ENCODE measurements at places on chromosomes 2 and 18.

DNA sequence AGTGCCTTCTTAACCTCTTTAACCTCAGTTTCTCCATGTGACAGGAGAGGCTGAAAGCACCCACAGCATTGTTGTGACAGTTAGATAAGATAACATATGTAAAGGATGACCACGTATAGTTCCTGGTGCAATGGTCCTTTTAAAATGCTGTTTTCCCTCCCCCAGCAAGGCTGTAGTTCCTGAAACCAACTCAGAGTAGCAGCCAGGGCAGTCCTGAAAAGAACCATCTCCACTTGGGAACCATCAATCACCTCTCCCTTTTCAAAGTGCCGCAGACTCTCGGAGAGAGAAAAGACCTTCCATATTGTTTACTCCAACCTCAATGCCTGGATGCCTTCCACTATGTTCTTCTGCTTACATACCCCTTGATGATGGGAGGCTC lies 158.8 kb downstream of the DDX1 start:
- no peak for DNase-seq

DNA sequence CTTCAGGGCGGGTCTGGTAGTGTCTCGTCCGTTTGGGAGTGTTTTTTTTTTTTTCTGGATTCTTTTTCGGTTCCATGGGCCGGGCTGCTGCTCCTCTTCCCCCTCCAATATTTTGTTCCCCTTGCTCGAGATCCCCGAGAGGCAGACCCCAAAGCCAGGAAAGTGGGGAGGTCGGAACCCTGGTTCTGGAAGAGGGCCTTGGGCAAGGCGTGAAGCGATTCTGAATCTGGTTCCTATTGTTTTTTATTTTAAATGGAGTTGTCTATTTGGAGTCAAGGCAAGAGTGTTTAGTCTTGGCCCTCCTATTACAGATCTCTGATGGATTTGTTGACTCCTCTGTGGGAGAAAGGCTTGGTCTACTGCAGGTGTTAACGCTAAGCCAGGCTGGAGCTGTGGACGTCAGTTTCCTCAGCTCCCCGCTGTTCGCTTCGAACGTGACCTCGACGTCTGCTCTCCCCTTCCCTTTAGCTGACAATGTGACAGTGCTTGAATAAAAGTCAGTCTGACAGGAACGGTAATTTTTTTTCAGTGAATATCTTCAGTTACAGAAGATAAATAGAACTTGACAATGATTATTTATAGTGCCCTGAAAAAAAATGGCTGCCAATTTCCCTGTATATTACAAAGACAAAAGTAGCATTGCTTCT lies 683 bp upstream of the DNAJC27 start:
- peak; percentile 50 for DNase-seq

DNA sequence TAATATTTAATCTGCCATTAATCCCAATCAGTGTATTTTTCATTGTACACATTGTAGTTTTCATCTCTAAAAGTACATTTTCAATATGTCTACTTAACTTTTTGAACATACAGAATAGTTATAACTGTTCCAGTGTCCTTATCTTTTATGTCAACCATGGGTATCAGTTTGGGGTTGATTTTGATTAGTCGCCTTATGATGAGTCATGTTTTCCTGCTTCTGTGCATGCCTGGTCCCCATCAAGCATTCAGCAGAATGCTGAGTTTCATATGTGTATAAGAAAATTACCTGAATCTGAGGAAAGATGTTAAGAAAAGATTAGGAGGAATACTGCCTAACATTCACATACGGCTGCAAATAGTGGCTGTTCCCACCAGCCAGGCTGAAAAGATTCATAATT lies 17.7 kb downstream of the SPDYA start:
- no peak for DNase-seq

DNA sequence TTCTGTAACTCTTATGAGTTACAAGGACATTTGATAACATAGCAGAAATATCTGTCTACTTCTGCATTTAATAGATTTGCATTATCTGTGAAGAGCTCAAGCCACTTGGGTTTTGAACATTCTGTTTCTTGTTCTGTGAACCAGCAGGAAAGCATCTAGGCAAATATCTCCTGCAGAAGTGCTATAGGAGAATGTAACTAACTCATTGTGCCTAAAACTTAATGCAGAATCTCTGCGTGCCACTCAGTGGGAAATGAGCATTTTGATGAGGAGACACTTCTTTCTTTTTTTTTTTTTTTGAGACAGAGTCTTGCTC lies 63.5 kb downstream of the MYOM1 start:
- no peak for DNase-seq

GRCh38 chr2:122077771-122078170 lies 322.3 kb downstream of the TSN start:
- DNase-seq: no peak

- no peak for DNase-seq
Measured at GRCh38 chr18:28824183-28824574, 647.2 kb upstream of the CDH2 start.

DNA sequence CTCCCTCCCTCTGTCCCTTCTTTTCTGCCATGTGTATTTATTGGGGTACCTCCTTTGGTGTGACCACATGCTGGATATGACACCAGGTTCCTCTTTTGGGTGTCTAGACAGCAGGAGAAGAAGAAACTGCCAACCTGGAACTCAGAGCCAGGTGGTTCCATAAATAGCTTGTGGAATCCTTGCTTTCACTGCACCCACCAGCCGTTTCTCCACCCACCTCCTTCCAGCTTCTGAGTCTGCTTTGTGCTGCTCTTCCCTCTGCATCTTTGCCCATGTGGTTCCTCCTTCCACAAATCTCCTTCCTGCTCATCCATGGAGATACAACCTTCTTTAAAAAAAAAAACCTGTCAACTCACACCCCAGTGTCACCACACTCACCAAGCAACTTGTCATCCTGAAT lies 80.2 kb upstream of the SKOR2 start:
- DNase-seq: no peak

DNA sequence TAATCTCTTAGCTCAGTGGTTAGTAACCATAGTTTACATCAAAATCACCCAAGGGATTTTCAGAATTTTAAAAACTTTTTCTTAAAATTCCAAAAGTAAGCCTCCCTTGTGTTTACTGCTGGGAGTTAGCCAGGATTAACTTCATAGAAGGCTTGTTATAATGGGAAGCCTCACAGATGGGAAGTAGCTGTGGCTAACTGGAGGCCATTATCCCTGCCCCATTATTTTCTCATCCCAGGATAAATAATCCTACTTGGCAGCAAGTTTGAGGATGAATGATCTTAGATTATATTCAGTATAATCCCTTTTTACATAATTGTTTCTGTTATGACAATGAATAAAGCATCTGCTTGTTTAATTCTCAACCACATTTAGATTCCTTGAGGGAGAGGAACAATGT lies 25.5 kb downstream of the PLEK start:
- DNase-seq: no peak

- no peak for DNase-seq
Measured at GRCh38 chr2:118992740-118993391, 50.9 kb downstream of the MARCO start.

GRCh38 chr2:38394903-38395341 lies 17.8 kb upstream of the ATL2 start:
- DNase-seq: no peak

- DNase-seq: peak; percentile 74
Measured at GRCh38 chr2:164620873-164621763, at the start of gene GRB14. GRB14 (minus strand) TSS chr2:164621482; CDS start chr2:164621309, 173 bp downstream.

DNA sequence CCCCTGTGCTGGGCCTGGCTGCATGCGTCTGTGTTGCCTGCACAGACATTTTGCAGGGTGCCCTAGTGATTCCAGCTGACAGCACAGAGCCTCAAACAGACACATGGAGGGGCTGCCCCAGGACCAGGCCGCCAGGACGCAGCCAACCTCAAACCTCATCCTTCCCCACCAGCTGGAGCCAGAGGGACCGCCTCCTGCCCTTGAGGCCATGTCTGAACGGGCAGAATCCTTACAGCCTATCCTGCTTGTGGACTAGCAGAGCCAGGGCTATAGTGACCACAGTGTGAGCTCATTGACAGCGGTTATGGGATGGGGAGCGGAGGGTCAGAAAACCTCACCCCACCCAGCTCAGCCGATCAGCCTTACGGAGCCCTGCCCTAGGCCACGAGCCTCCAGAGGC lies 22.4 kb downstream of the ODC1 start:
- no peak for DNase-seq

DNA sequence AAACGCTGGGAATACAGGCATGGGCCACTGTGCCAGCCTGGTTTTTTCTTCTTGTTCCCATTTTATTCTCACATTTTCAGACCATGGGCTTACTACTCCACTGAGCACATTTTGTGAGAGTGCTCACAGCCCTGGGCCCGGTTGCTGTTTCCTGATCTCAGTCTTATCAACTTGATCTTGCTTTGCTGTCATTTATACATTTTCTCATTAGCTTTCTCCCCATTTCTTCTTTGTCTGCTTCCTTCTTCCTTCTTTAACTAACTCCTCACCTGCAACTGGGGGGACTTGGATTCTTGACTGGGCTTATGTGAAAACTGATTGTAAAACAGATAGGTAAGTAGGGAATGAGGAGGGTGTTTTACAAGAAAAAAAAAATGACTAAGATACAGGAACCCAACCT lies 117.3 kb downstream of the PLB1 start:
- no peak for DNase-seq

DNA sequence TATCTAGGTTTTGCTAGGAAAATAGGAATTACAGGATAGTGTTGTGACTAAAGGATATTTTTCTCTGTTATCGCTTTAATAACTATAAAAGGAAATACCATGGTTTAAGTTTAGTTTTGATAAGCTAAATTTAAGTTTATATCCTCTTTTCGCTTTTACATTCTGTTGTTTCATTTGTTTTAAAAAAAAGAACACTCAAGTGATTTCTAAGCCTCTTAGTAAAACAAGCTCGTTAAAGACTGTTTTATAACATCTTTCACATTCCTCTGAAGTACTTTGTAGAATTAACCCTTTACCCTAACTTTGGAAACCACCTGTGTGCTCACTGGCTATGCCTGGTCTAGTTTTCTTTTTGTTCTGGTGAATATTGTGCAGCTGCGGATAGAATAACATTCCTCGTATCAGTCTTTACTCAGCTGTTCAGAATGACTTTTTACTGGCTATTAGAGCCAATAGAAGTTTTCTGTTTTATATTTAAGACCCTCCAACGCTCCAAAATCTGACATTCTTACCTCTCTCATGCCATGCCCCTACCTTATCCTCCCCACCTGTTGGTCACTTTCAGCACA lies 183.1 kb downstream of the PTPRM start:
- DNase-seq: no peak

DNA sequence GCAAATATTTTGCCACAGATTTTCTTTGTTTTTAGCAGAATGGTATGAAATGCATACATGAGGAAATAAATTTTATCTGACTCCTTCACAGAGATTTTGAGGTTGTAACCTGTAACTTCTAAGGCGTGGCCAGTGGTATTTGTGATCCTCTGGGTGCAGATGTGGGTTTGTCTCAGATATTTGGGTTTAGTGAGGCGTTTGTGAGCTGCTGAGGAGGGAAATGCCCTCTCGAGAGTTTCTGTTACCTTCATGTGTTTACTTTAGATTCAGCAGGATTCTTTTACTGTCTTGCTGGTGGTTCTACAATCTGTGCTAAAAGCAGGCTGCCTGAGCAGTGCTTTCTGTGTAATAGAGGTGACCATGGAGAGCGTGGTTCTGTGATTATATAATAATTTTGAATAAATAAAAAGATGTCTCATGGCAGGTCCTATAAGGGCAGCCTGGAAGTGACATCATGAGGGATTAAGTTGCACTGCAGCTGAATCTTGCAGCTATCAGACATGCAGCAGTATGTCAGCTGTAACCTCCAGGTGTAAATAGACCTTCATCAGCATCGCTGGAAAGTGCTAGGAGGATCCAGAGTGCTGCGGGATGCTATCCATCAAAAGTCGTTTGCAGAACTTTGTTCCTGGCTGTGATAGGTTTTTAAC lies 34.1 kb downstream of the TANC1 start:
- DNase-seq: no peak

- peak; percentile 34 for DNase-seq
Measured at GRCh38 chr2:128643221-128644065, 324.8 kb upstream of the HS6ST1 start.

DNA sequence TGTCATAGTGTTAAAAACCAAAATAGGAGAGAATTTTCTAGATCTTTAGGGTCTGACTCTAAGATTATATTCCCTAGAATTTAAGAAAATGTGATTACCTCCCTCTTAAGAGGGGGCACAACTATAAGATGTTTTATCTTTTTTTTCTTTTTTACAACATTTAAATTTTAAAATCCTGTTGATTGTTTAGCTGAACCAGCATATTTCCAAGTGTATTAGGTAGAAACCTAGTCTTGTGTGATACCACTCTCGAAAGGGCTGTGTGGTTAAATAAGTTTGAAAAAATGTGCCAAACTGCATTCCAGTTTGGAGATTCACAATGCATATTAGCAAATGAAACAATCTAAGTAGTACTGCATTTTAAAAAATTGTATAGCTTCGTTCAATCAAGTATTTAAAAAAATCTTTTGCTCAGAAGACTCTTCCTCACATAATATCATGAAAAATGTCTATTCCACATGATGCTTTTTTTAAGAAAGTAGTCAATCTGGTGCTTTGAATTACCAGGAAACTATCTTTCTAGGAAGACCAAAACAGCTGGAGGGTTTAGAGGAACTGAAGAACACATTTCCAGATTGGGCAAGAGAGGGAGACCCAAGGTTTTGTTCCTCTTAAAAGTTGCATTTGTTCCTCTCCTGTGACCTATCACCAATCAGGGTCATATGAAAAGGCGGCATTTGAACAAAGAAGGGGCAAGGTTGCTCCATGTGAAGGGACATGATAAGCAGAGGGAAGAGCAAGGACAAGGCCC lies 98.8 kb downstream of the DPP4 start:
- DNase-seq: no peak

DNA sequence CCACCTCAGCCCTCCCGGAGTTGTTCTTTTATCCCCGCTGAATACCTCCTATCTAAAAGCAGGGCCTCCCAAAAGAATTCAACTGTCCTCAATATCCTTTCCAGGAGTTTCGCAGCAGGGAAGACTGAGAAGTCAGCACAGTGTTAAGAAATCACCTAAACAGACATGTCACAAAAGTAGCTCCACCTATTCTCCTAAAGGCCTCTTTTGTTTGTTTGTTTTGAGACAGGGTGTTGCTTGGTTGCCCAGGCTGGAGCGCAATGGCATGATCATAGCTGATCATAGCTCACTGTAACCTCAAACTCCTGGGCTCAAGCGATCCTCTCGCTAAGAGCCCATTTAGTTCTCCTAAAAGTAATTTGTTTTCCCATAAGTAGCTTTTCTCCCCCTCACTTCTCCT lies 53.8 kb downstream of the TEX44 start:
- no peak for DNase-seq

- DNase-seq: peak; percentile 53
Measured at GRCh38 chr2:27407798-27408491, 1.4 kb downstream of the PPM1G start.

GRCh38 chr18:74139888-74140287 lies 7.7 kb downstream of the FBXO15 start:
- DNase-seq: no peak

DNA sequence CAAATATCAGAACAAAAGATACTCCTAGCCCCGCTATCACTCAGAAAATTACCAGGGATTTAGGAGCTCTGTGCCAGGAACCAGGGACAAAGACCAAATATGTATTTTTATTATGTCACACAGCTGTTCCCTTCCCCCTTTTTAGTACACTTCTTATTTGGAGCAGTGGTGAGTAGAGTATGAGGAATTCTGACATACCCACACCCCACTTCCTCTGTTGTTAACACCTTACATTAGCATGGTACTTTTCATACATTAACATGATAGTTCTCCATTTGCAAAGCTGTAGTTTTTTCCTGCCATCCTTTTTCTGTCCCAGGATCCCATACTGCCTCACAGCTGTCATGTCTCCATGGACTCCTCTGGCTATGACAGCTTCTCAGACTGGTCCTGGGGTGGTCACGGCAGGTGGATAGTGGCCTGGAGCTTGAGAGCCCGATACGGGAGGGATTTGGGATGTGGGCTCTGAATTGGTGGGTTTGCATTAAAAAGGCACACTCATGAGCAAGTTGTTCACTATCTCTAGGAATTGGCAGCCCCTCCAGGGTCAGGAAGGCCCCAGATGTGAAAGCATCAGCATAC lies 100.2 kb downstream of the SH3RF3 start:
- DNase-seq: no peak
